Right atrium auricular region (tissue), 2 donors: ENCODE measurements at places on chromosomes 7 and 10.

- H3K4me3 ChIP-seq: no peak overlapping the region
- H3K36me3 ChIP-seq: no peaks in the 10 kb centered on the region
- H3K27me3 ChIP-seq: no peaks in the 10 kb centered on the region
- no peak for DNase-seq
- no peaks in the 10 kb centered on the region for H3K4me1 ChIP-seq
- H3K27ac ChIP-seq: no peak overlapping the region
Measured at GRCh38 chr10:126628746-126629145, 41.7 kb downstream of the C10orf90 start.

DNA sequence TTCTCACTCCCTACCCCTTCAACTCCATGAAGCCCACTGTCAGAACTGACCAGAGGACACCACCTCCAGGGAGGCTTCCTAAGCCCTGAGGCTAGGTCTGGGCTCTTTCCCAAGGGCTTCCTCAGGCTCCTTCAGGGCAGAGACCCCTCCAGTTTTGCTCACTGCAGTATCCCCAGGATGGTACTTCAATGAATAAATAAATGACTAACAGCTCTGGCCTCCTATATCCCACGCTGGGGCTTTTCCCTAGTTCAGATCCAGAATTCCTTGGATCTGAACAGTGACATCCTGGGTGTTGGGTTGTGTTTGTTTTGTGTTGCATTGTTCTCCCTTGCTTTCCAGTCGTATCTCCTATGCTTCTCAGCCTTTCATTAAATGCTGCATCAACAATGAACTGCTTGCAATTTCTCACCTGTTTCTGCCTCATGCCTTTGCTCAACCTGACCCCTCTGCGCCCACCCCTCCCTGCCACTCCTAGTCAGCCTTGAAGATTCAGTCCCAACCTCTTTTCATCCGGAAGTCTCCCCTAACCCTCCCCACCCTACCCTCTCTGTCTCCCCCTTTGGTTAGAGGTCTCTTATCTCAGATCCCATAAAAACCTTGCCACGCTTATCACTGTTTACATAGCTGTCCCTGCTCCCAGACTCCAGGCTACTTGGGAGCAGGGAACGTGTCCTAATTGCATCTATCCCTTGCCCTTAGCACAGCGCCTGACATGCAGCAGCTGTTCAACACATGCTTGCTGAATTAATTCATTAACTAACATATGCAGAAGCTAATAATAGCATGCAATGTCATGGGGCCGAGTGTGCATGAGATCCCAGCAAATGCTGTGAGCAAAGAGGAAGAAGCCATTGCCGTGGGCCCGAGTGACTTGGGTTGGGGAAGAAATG lies 41.7 kb downstream of the PPP1R3C start:
- no peak overlapping the region for H3K4me3 ChIP-seq
- no peak for DNase-seq
- H3K27ac ChIP-seq: peak overlapping the region; percentile 89
- no peaks in the 10 kb centered on the region for H3K4me1 ChIP-seq
- H3K27me3 ChIP-seq: no peaks in the 10 kb centered on the region

DNA sequence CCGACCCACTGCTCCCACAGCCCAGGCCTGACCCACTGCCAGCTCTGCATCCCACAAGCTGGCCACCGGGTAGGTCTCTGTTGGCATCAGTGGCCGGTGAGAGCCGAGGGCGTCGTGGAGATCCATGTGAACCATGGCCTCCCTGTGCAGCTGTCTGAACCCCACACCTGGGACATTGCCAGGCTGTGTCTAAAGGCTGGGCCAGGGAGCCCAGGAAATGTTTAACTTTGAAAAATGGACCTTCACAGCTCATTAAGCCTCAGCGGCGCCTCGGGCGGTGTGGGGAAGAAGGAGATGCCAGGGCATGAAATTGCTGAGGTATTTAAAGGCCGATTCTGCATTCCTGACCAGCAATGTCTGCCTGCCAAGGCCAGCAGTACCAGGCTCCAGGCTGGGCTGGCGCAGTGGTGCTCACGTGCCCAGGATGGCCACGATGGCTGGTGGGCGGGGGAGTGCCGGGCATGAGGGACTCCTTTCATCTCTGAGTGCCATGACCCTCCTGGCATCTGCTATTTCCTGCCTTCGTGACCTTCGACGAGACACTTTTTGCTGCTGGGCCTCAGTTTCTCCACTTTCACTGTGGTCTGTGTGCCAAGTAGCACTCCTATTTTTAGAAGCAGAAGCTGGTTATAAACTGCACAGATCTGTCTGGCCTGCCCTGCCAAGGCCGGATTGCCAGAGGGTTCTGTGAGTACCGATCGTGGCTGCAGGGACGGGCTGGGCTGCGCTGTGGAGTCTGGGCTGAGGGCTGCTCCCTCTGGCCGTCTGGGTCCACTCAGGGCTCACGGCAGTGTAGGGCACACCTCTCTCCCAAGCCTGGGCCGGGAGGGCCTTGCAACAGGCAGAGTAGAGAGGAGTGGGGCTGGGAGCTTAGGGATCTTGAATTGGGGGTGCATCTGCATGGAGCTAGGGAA lies 21.8 kb downstream of the ELFN1 start:
- peaks cover 4% of the 10 kb centered on the region for H3K36me3 ChIP-seq
- no peaks in the 10 kb centered on the region for H3K4me1 ChIP-seq
- no peak overlapping the region for H3K4me3 ChIP-seq
- no peak for DNase-seq
- H3K27ac ChIP-seq: peak overlapping the region; percentile 63

GRCh38 chr10:44788147-44789129 lies 122.7 kb upstream of the TMEM72 start:
- no peak overlapping the region for H3K27ac ChIP-seq
- no peak overlapping the region for H3K4me3 ChIP-seq
- no peaks in the 10 kb centered on the region for H3K36me3 ChIP-seq
- no peak for DNase-seq

- DNase-seq: no peak
- H3K27ac ChIP-seq: no peak overlapping the region
- H3K27me3 ChIP-seq: peaks cover 14% of the 10 kb centered on the region
- no peaks in the 10 kb centered on the region for H3K36me3 ChIP-seq
- no peak overlapping the region for H3K4me3 ChIP-seq
Measured at GRCh38 chr7:100719523-100720278, 567 bp upstream of the EPO start.

DNA sequence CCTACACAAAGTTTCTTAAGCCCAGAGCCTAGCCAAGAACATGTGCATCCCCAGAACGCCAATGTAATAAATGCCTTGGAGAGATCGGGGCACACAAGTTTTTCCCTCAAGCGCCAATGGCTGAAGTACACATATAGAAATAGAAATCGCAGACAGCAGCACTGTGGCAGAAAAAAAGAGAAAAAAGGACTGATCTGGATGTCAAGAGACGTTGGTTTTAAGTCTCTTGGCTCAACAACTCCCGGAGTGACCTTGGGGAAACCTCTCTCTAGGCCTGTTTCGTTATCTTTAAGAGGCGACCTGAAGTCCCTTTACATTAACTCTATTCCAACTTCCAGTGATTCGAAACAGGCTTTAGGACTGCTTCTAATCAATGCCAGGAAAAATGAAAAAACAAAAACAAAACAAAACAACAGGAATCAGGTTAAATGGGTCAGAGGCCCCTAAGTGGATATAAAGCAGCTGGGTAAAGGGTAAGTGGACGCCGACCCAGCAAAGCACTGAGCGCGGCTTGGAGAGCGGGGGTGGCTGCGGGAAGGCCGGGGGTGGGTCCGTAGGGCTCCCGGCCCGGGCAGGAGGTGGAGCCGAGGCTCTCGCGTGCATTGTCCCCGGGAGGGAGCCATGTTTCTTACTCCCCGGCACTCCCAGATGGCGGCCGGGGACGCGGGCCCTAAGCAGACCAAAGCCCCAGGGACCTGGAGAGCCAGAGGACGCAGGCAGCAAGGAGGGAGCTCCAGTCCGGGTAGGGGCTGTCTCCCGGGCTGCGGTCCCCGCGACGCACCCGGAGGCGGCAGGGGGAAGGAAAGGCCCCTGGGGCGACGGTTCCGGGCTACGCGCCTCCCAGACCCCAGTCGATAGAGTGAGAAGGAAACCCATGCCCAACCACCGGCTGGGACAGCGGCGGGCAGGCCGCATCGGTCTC lies 757 bp downstream of the EIF3A start:
- H3K4me3 ChIP-seq: peak overlapping the region; percentile 97
- no peaks in the 10 kb centered on the region for H3K4me1 ChIP-seq
- H3K27me3 ChIP-seq: no peaks in the 10 kb centered on the region
- H3K27ac ChIP-seq: peak overlapping the region; percentile 99
- peak; percentile 73 for DNase-seq
- no peaks in the 10 kb centered on the region for H3K36me3 ChIP-seq

DNA sequence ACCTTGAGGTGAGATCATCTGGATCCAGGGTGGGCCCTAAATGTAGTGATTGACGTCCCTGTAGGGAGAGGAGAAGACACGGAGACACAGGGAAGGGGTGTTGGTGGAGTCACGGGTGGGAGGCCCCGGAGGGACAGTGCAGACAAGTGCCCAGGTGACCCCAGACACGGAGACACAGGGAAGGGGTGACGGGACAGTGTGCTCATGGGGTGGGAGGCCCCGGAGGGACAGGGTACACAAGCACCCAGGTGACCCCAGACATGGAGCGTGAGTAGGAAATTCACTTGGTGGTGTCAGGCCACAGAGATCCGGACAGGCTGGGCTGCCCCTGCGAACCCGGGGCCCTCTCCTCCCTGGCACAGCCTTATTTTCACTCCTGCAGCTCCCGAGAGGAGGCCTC lies 176.9 kb downstream of the PTPRN2 start:
- H3K4me1 ChIP-seq: no peaks in the 10 kb centered on the region
- no peak for DNase-seq
- no peaks in the 10 kb centered on the region for H3K27me3 ChIP-seq
- H3K36me3 ChIP-seq: no peaks in the 10 kb centered on the region

- no peak overlapping the region for H3K27ac ChIP-seq
- no peak overlapping the region for H3K4me3 ChIP-seq
Measured at GRCh38 chr7:129642871-129643549, 31.5 kb downstream of the NRF1 start.

DNA sequence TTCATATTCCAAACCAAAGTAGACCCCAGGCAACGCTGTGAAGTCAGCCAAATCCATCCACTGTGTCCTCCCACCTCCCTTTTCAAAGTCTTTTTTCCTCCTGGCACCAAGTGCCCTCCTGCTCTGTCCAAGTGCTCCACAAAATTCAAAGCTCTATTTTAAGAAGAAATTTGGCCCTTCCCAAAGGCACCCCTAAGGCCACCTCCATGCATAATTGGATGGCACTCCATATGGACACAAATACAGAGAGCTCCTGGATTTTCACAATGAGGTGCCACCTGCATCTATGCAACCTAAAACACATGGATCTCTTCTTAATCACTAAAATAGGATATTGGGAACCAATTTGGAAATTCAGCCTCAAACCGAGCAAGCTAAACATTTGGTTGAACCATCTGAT lies 121.6 kb downstream of the RELN start:
- no peaks in the 10 kb centered on the region for H3K36me3 ChIP-seq
- H3K27ac ChIP-seq: no peak overlapping the region
- DNase-seq: no peak
- H3K27me3 ChIP-seq: no peaks in the 10 kb centered on the region
- H3K4me3 ChIP-seq: no peak overlapping the region

DNA sequence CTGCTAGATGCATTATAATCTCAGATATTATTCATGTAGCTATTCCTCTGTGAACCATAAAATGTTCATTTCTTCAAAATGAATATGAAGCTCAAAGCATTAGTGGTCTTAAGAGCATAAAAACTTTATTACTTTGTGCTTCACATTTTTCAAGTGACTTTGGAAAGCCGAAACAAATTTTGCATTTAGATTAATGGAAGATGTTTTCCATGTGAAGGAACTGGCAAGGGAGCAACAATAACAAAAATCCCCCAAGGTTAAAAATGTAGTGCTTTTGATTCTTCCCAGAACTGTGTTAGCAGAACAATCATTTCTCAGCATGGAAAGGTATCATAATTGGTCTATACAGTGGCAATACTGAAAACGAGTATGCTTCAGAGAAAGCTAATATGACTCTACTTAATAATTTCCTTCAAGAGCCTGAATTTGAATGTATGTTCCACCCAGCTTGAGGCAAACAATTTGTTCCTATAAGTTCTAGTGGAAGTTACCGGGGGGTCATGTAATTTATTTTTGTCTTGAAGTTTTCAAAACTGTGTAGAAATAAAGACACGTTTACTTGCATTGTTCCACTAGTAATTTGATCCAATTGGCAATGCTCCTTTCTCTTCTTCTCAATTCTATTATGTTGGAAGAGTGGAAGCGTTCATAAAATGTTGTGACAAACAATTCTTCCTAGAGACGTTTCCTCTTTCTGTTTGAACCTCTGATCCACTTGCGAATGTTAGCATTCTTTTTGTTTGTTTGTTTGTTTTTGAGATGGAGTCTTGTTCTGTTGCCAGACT lies 665.4 kb downstream of the AUTS2 start:
- peaks cover 8% of the 10 kb centered on the region for H3K4me1 ChIP-seq
- no peak overlapping the region for H3K27ac ChIP-seq
- H3K36me3 ChIP-seq: no peaks in the 10 kb centered on the region

DNA sequence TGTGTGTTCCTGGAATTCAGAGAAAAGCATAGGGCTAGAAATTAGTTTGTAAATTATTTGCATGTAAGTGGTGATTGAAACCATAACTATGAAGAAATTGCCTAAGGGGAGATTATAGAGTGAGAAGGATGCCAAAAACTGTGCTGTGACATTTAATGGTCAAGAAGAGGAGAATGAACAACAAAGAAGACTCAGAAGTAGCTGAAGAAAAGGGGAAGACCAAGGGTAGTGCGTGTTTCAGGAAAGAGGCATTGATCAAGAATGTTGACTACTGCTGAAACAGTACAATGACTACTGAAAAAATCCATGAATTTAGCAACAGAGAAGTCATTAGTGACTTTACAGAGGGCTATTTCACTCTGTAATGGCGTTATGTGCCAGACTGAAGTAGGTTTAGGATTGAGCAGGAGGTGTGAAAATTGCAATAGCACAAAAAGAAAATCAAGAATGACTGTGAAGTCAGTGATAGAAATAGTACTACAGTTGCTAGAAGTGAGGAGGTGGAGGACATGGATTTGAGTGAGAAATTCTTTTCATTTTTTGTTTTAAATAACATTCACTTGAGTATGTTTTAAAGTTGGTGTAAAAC lies 28.9 kb upstream of the SAMD9L start:
- H3K36me3 ChIP-seq: no peaks in the 10 kb centered on the region
- no peaks in the 10 kb centered on the region for H3K27me3 ChIP-seq
- no peak for DNase-seq
- no peaks in the 10 kb centered on the region for H3K4me1 ChIP-seq
- H3K4me3 ChIP-seq: no peak overlapping the region

- no peak for DNase-seq
- no peak overlapping the region for H3K4me3 ChIP-seq
- no peak overlapping the region for H3K27ac ChIP-seq
Measured at GRCh38 chr7:137282043-137282442, 61.5 kb downstream of the PTN start.

DNA sequence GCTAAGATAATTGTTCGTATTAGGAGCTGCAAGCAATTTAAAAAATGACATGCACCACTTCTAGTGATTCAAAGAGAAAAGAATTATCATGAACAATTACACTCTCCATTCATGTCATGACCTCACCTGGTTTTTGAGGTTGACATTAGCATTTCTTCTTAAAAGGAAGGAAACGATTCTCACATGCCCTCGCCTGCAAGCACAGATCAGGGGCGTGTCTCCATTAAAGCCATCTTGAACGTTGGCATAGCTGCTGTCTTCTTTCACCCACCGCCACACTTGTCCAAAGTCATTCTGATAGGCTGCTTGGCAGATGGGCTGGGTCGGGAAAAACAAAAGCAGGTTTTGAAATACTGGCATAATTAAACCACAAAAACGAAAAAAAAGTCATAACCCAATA lies 19.9 kb downstream of the ANKRD22 start:
- DNase-seq: no peak
- no peak overlapping the region for H3K4me3 ChIP-seq
- H3K27me3 ChIP-seq: no peaks in the 10 kb centered on the region
- H3K27ac ChIP-seq: no peak overlapping the region
- H3K36me3 ChIP-seq: no peaks in the 10 kb centered on the region
